IMR-90 (cell line): ENCODE measurements at places on chromosomes 7 and 10. TPM values are rescaled to one million over a fixed set of nuclear protein-coding genes. Genes with fewer than 3 reads are reported as not detected.

Gene SLC13A4
- total RNA-seq, result 0.56 TPM in 1 of 2 replicates, not detected in the other

Gene AFAP1L2
- total RNA-seq, result under 0.01 TPM in 1 of 2 replicates, not detected in the other

Gene TMEM229A
- not detected in 2 replicates for total RNA-seq

DNA sequence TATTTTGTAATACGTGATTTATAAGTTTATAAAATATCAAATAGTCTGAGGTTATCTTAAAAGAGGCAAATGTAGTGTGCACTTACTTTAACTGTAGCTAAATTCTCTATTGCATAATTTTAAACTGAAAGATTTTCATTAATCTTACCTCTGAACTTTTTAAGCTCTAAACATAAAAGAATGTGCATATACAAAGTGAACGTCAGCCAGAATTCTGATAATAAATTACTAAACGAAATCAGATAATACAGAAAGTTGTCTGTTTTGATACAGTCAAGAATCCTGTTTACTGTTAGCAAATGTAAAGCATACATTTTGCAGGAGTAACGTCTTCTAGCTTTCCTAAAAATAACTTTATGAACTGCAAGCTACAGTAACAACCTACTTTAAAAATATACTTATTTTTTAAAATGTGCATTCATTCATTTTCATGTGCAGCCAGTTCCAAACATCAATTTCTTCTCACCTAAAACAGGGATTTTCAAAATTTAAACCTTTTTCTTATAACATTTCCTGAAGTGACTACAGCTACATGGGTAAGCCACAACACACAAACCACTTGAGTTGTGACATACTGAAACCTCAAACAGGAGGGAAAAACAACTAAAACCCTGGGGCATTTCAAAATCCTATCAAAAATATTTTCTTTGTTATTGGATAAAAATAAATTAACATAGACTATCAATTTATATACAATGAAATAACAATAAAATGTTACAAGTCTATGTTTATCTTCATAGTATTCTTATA lies 92.7 kb downstream of the RNLS start:
- H3K4me3 ChIP-seq, result no peak overlapping the region
- no peaks in the 10 kb centered on the region for H3K36me3 ChIP-seq
- H3K4me1 ChIP-seq, result no peaks in the 10 kb centered on the region
- no peaks in the 10 kb centered on the region for H3K27me3 ChIP-seq
- H3K27ac ChIP-seq, result no peak overlapping the region

- DNase-seq, result no peak
- no peak overlapping the region for H3K4me3 ChIP-seq
- no peaks in the 10 kb centered on the region for H3K36me3 ChIP-seq
Observed at GRCh38 chr7:24784277-24784676, 27.0 kb upstream of the GSDME start.

DNA sequence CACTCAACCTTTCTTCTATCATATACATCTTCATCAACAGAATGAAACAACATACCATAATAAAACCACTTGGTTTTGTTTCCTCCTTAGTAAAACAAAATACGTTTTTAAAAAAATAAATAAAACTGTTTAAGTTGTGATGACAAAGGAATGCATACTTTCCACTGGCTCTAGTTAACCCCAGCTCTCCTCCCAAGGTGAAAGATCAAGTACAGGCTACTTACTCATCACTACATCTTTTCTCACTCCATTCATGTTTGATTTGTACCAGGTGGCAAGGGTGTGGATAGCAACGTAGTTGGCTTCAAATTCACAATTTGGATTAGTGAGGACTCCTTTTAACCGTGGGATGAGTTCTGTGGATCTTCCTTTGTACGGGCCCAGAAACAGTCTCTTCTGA lies 14.7 kb downstream of the OGA start:
- peaks cover 68% of the 10 kb centered on the region for H3K36me3 ChIP-seq
- no peaks in the 10 kb centered on the region for H3K4me1 ChIP-seq
- H3K4me3 ChIP-seq, result no peak overlapping the region
- no peak overlapping the region for H3K27ac ChIP-seq
- no peaks in the 10 kb centered on the region for H3K27me3 ChIP-seq

DNA sequence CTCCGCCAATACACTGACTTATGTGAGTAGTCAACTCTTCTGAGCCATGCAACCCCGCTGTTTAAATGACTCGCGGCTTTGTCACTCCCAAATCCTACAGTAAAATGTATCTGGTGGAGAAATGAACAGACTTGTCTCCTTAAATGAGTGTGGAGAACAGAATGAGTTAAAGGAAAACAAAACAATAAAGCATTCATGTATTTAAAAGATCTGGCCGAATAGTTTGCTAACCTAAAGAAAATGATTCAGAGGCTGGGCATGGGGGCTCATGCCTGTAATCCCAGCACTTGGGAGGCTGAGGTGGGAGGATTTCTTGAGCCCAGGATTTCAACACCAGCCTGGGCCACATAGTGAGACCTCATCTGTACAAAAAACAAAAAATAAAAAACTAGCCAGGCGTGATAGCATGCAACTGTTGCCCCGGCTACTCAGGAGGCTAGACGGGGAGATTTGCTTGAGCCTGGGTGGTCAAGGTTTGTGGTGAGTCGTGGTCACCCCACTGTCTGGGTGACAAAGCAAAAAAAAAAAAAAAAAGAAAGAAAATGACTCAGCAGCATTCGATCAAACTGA lies 86.5 kb upstream of the PFKP start:
- peaks cover 9% of the 10 kb centered on the region for H3K4me1 ChIP-seq
- H3K27me3 ChIP-seq, result no peaks in the 10 kb centered on the region
- DNase-seq, result peak; percentile 76
- H3K4me3 ChIP-seq, result no peak overlapping the region
- H3K36me3 ChIP-seq, result no peaks in the 10 kb centered on the region
- H3K27ac ChIP-seq, result peak overlapping the region; percentile 9; the same call in 1 of the 2 replicates

- H3K4me3 ChIP-seq, result no peak overlapping the region
- no peak for DNase-seq
- no peak overlapping the region for H3K27ac ChIP-seq
- H3K36me3 ChIP-seq, result no peaks in the 10 kb centered on the region; the same call in 1 of the 2 replicates
- no peaks in the 10 kb centered on the region for H3K27me3 ChIP-seq
Observed at GRCh38 chr10:104321226-104321625, 17.0 kb downstream of the ITPRIP start.

DNA sequence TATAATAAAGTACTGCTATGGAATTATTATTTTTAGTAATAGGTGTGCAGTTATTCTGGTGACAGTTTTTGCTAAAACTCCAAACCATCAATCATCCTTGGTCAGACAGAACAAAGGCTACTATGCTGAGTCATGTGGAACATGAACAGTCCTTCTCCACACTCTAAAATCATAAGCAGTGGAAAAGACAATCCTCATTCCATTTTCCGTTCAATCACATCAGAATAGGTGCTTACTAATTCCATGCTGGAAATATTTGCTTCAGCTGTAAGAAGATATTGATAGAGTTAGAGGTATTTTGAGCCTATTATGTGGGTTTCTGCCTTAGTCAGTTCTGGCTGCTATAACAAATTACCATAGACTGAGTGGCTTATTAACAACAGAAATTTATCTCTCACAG lies 82.9 kb downstream of the FAM13C start:
- no peak overlapping the region for H3K27ac ChIP-seq
- H3K4me1 ChIP-seq, result no peaks in the 10 kb centered on the region
- DNase-seq, result no peak
- H3K4me3 ChIP-seq, result no peak overlapping the region
- H3K27me3 ChIP-seq, result no peaks in the 10 kb centered on the region

DNA sequence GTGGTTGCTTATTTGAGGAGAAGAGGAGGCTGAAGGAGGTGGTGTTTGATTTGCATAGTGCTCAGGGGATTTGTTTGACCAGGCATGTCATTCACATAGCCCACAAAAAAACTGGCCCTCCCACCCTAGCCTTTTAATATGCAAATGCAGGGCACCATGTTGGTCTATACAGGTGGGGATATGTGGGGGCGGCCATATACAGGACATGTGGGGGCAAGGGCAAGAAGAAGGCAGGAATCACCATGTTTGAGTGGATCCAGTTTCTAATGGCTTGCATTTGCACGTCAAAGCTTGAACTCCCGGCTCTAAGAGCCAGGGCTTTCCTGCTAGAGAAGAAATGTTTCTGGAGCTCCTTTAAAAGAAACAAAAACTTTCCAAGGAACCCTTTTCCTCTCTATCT lies 541.0 kb downstream of the ZWINT start:
- H3K4me3 ChIP-seq, result no peak overlapping the region
- H3K27me3 ChIP-seq, result no peaks in the 10 kb centered on the region
- no peaks in the 10 kb centered on the region for H3K36me3 ChIP-seq
- DNase-seq, result no peak
- H3K4me1 ChIP-seq, result no peaks in the 10 kb centered on the region

GRCh38 chr7:8305625-8306388 lies 43.8 kb upstream of the ICA1 start:
- H3K4me1 ChIP-seq, result no peaks in the 10 kb centered on the region
- no peak for DNase-seq
- no peaks in the 10 kb centered on the region for H3K36me3 ChIP-seq
- no peak overlapping the region for H3K4me3 ChIP-seq

DNA sequence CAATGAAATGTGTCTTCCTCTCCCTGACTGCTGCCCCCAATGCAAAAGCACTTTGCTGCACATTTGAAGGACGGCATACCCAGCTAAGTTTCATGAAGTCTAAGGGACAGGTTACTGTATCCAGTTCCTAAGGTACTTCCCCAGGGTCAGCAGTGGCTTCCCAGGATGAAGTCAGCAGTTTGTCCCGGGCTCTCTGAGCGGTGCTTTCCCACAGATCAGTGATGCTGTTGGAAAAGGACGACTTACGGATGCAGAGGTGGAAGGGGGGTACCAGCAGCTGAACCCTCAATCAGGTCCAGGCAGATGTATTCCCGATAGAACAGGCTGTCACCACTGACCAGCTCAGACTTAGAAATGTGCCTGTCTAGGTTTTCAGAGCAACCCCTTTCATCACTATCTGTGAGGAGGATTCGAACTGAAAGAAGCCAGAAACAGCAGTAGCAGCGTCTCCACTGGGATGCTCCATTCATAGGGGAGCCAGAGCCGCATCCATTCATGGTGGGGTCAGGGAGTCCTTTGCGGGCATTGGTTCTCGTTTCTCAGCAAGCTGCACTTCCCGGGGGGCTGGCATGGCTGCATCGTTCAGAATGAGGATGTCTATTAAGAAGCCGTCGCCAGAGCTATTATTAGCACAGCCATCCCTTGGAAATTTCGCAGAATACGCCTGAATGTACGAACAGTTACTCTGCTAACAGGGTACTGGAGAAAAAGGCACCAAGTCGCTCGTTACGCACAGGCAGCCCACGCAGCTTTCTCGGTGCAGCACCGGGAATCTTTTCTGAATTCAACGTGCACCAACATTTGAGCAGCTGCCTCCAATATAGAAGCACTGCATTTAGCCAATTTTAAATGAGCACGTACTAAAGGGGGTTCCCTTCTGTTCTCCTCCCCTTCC lies 303.7 kb downstream of the PRPF18 start:
- no peaks in the 10 kb centered on the region for H3K27me3 ChIP-seq
- H3K27ac ChIP-seq, result peak overlapping the region; percentile 73; the same call in 1 of the 2 replicates
- peak; percentile 71 for DNase-seq
- H3K4me1 ChIP-seq, result peaks cover 13% of the 10 kb centered on the region
